Stimulated activated naive CD4-positive, alpha-beta T cell treated with Interleukin-2 at 50 U/mL for 16 hours (primary cell): ENCODE measurements at places on chromosomes 7 and 10.

GRCh38 chr10:30505543-30506298 lies 71.7 kb downstream of the MAP3K8 start:
- no peak for DNase-seq

DNA sequence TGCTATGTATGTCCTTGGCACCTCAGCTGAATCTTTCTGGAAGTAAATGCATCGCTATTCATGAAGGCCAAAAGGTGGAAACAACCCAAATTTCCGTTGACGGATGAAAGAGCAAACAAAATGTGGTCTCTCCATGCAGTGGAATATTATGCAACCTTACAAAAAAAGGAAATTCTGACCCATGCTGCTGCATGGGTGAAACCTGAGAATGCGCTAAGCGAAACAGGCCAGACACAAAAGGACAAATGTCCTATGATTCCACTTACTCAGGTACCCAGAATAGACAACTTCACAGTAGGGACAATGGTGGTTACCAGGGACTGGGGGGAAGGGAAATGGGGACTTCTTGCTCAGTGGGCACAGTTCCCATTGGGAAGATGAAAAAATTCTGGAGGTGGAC lies 158.8 kb downstream of the CAMK1D start:
- no peak for DNase-seq

DNA sequence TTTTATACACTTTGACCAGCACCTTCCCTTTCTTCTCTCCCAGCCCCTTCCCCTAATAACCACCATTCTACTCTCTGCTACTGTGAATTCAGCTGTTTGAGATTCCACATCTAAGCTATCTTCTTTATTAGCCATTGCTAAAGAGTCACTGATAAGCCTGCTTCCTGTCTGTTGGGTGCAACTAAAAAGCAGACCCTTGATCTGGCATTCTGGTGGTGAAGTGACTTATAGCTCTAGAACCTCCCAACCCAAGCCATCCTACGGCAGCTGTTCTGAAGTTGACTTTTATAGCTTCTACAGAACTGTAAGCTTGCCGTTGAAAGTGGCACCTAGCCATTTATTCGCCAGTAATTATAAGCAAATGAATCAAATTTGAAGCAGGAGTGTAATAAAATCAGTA lies 105.6 kb downstream of the AHR start:
- DNase-seq, result no peak

GRCh38 chr7:151088856-151089699 lies 2.8 kb downstream of the AGAP3 start:
- no peak for DNase-seq

DNA sequence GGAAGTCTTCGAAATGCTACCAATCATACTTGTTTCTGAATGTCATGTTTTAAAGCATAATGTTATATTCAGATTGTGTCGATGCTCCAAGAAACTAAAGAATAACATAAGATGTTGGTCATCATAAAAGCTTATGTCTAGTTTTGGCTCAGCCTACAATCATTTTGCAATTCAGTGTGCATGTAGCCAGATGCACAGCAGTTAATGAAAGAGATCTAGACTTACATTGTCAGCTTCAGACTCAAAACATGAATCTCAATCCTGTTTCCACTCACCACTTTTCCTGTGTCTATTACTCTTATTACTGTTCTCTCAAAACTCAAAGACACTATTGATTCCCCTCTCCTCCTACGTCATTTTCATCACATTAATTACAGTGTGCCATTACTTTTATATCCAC lies 21.4 kb downstream of the TMEM196 start:
- DNase-seq, result no peak

GRCh38 chr7:3112479-3113134 lies 68.9 kb upstream of the CARD11 start:
- DNase-seq, result no peak

DNA sequence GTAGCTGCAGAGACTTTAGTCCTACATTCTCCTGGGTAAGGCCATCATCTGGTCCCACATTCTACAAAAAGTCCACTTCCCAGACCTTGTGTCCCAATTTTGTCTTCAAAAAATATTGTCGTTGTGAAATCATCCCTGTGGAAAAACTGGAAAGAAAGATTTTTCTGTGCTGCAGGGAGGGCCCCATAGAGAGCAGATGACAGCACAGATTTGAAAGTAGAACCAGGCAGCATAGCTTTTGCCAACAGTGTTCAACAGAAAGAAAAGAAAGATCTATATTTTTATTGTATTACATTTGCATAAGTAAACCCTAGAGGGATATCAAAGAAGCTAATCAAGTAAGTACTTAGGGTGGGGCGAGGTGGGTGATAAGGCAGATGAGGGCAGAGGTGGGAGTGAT lies 48.3 kb upstream of the C1GALT1 start:
- DNase-seq, result no peak

DNA sequence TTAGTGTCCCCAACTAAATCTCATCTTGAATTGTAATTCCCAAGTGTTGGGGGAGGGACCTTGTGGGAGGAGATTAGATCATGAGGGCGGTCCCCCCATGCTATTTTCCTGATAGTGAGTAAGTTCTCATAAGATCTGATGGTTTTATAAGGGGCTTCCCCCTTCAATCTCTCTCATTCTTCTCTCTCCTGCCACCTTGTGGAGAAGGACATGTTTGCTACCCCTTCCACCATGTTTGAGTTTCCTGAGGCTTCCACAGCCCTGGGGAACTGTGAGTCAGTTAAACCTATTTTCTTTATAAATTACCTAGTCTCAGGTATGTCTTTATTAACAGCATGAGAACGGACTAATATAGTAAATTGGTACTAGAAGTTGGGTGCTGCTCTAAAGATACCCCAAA lies 365.6 kb downstream of the ANKRD7 start:
- no peak for DNase-seq

GRCh38 chr7:36747280-36748016 lies 23.2 kb upstream of the AOAH start:
- DNase-seq, result no peak

DNA sequence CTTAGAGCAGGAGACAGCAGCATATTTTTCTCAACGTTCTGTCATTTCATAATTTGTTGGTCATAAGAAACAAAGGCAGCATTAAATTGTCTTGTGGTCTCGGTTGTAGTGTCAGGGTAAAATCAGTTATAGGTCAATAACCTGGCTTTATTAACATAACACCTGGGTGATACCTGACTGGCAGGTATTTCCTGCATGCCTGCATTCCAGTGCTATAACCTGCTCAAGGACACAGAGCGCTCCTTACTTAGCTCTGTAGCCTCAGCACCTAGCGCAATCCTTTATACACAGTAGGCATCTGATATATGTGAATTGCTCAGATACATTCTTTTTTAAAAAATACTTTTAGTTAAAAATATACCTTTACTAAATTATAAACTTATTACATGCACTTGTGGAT lies 38.9 kb upstream of the PRKG1 start:
- DNase-seq, result no peak

GRCh38 chr7:7651479-7651878 lies 10.9 kb downstream of the UMAD1 start:
- DNase-seq, result no peak

- no peak for DNase-seq
Observed at GRCh38 chr7:96388166-96388565, 66.3 kb upstream of the SLC25A13 start.

- no peak for DNase-seq
Observed at GRCh38 chr7:30087371-30087770, 47.4 kb upstream of the MTURN start.

DNA sequence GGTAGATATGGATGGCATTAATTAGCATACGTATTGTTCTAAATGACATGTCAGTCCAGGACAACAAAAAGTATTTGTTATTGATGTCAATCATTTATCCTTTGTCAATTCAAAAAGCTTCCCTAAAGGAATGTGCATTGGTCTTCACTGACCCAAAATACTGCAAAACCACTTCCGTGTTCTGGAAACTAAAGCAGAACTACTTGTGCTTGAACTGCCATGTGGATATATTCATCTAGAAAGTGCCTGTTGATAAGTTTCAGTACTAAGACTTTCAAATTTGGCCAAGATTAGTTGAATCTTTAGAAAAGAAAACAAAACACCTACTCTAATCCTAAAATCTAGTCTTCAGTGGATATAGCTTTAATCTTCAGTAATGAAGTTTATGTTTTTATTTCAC lies 242.1 kb upstream of the PPP1R3A start:
- DNase-seq, result no peak

DNA sequence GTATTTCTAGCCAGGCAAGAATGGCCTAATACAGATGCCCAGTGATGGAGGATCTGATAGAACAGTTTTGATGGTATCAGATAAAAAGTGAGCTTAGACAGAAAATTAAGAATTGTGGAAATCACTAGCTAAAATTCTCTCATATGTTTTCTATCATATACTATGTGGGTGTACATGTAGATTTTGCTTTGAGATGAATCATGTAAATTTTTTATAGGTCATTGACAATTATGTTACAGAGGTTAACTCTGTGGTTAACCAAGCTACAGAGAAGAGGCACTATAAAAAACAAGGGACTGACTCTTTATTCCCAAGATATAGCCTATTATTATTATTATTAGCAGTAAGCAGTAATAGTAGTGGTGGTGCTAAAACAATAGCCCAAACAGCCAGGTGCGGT lies 156.5 kb downstream of the ITGA8 start:
- no peak for DNase-seq

DNA sequence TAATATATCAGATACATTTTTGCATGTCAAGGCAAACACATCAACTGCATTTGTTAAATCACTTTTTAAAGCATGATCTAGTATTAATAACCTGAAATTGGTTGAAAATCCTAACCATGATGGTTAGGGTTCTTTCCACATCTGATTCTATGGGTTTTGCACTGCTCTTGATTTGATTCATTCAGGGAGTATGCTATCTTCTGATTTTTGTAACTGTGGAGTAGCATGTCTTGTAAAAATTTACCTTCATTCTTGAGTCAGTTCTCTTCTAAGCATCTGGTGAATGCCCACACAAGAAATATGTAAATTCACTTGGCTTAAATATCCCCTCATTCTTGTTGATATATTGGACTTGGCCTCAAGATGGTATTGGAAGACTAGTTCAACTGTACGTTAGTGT lies 178.7 kb downstream of the KLF6 start:
- no peak for DNase-seq

DNA sequence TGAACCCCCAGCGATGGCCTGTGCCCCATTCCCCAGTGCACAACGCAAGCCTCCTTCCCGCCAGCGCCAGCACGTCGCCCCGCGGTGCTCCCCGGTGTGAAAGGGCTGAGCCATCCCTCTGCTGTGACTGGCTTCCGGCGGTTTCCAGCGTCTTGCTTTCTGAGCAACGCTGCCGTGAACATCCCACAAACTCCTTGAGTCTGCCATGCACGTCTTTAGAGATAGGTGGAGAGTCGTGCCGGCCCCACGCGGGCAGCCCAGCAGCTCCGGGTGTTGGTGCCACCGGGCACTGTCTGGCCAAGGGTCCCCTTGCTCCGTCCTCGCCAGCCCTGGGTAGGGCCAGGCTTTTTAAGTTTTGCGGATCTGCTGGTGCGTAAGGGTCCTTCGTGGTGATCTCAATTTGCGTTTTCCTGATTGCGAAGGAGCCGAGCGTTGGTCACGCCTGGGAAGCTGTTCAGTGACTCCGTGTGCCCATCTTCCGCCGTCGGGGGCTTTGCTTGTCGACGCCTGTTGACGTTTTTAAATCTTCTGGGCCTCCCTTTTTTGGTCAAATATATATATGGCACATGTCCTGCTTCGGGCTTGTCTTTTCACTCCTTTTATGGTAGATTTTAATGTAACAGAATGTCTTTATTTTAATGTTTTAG lies 70.6 kb downstream of the FOXL3 start:
- no peak for DNase-seq

DNA sequence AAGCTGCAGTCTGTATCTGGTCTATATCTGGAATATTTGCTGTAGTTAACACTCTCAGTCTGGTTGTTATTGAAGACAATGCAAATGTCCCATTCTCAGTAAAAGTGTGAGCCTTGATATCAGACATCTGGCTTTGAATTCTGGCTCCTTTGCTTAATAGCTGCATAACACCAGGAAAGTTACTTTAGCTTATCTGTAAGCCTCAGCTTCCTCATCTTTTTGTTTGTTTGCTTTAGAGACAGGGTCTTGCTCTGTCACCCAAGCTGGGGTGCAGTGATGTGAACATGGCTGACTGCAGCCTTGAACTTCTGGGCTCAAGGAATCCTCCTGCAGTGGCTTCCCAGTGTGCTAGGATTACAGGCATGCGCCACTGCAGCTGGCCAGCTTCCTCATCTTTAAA lies 41.3 kb downstream of the CNNM2 start:
- no peak for DNase-seq

- DNase-seq, result no peak
Observed at GRCh38 chr10:22250897-22251660, 33.3 kb upstream of the EBLN1 start.

GRCh38 chr7:66355756-66356155 lies 150.6 kb downstream of the TPST1 start:
- no peak for DNase-seq

GRCh38 chr10:103040418-103040817 lies 122.3 kb downstream of the CNNM2 start:
- DNase-seq, result no peak

- no peak for DNase-seq
Observed at GRCh38 chr7:121080257-121080912, 91.9 kb downstream of the CPED1 start.

- DNase-seq, result no peak
Observed at GRCh38 chr7:113856010-113856409, 62.8 kb downstream of the PPP1R3A start.

GRCh38 chr10:35903021-35903420 lies 260.9 kb upstream of the FZD8 start:
- DNase-seq, result no peak

DNA sequence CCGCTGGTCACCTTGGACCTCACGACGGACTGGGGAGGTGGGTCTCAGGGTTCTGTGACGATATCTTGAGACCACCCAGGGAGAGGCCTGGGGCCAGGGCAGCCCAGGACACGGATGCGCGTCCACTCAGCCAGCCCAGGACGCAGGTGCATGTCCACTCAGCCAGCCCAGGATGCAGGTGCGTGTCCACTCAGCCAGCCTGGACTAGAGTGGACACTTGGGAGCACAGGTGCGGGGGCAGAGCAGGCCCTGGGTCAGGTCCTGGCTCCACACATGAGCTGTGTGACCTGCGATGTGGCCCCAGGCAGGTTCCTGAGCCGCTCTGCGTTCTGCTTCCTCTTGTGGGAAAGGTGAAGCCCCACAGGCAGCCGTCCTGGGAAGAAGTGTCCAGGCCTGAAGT lies 22.2 kb downstream of the KNDC1 start:
- DNase-seq, result no peak

GRCh38 chr10:114550756-114551635 lies 107.1 kb downstream of the ABLIM1 start:
- DNase-seq, result no peak

DNA sequence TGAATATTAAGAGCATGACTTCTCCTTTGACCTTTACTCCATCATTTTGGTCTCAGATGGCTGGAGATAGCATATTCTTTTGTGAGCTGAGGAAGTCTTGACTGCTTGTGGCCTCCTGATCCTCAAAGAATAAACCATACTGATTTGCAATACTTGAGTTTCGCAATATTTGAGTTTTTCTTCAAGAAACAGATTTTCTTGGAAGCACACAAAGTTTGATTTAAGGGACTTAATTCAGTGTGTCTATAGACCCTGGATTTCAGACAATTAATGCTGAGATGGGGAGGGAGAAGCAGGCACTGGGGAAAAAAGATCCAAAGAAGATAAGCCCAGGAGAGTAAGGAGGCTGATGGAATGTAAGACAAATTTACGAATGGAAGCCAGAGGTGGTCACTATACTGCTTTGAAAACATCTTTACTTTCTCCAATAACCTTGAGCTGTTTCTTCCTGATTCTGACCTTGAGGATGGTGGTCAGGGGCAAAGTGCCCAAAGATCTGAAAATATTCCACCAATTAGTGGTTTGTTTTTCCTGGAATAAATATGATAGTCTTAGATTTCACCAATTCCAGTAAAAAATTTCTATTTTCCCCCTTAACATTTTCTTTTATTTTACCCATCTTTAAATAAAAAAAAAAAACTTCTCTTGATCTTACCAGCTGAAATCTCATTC lies 7.5 kb downstream of the EPDR1 start:
- DNase-seq, result no peak
